ENCODE measurements at places on chromosomes 3 and 15.

DNA sequence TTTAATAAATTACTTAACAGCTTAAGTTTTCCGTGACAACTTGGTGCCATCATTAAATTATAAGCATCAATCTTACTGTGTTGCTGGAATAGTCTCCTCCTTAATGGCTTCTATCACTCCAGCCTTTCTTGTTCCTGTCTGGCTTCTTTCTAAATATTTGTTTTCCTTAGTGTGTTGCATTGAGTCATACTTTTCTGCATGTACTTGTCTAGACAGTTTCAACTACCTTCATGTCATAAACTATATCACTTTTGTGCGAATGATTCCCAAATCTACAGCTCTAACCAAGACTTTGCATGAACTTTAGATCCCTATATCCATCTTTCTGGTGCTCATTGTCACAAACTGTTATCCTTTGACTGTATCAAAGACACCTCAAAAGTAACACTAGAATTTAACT lies 78.4 kb downstream of the AKAP13 start:
- no peak for DNase-seq

DNA sequence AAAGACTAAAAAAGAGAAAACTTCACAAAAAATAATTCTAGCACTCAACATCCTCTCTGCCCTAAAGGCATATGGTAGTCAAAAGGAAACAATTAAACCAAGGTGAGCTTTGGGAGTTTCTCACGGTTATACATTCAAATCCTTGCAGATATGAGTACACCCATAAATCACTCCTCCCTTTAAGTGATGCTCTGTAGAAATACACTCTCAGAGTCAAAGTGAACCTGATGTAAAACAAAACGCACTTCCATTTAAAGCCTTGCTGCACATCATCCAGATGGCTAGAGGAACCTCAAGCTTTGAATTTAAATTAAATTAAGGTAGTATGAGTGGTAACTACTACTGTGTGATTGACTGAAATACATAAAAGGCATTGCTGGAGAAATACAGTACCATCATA lies 36.0 kb upstream of the AADAC start:
- DNase-seq, result no peak

- DNase-seq, result no peak
These were observed 187.8 kb downstream of the TUSC7 start for GRCh38 chr3:116897382-116897781.

DNA sequence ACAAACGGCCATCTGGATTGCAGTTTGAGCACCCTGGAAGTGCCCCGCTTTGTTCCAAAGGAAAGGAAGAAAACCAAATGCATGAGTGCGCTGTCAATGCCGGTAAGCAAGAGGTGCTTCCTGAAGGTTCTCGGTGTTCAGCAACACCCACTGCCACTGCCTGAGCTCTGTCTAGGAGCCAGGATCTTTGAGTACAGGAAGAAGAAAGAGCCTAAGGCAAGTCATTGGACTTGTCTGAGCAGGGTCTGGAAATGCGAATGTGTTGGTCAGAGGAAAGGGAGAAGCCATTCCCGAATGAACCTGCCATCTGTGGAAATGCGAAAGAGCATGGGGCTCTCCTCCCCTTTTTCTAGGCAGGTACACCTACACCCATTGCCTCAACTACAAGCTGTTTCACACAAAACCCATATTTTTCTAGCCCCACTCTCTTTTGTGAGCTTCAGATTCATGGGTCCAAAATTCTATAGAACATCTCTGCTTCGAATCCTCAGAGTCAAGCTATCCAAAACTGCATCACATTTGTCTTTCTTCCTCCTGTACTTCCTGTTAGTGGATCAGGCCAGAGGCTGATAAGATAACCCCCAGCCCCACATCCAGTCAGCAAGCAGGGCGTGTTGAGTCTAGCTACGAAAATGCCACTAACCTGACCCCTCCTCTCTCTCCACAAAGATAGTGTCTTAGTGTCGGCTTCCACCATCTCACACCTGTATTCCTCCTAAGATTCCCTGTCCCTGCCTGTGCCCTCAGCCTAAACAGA lies 55.6 kb upstream of the C15orf61 start:
- no peak for DNase-seq

DNA sequence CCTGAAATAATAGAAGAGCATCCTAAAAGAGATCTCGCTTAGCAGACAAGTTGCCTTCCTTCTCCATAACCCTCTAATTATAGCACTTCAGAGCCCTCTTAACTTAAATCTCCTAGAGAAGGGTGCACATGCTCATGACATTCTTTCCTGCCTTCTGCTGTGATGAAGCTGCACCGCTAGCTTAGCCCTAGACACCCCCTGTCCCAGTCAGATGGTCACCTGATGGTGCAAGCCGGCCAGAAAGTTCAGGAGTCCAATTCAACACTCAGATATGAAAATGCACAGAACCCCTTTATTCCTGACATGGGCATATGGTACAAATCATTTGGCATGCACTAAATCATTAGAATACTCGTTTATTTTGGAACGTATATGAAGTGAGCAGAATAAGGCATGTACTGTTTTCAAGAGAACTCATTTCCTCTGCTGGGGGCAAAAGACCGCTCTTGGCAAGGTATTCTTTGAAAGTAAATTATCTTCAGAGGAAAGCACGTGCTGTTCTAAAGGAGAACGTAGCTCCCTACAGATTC lies 420.4 kb upstream of the PROK2 start:
- DNase-seq, result no peak

- no peak for DNase-seq
These were observed 29.8 kb downstream of the NMNAT3 start for GRCh38 chr3:139647866-139648435.

DNA sequence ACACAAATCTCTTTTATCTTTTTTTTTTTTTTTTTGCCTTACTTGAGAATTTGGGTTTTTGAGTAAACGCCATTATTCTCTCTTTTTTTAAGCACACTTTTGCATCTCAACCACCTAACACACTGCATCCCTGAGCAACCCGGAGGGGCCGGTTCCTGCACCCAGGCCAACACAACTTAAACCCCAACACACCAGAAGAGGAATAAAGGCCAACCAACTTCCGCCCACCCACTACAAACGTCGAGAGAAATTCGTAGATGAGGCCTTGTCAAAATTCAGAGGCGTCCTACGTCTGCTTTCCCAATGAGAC lies 389 bp upstream of the CCNB2 start:
- peak; percentile 51 for DNase-seq

DNA sequence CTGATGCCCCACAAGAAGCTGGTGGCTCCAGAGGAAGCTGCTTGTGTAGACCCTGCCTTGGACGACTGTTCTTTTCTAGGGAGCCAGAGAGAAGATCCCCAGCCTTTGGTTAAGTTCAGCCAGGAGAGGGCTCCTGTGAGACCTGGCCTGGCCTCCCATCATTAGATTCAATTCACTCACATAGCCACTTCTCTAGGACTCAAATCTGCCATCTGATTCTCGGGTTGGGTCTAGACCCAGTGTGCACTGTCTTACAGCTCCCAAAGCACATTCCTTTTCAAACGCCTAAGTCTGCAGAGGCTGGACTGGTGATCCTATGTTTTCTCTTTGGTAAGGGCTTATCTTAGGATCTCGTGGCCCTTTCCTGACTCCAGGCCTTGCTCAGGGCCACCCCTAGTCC lies 81.7 kb upstream of the NPHP3 start:
- no peak for DNase-seq

GRCh38 chr3:124163689-124164088 lies 171.8 kb upstream of the ROPN1 start:
- no peak for DNase-seq

GRCh38 chr3:120198305-120198878 lies 86.6 kb downstream of the GPR156 start:
- DNase-seq, result no peak

DNA sequence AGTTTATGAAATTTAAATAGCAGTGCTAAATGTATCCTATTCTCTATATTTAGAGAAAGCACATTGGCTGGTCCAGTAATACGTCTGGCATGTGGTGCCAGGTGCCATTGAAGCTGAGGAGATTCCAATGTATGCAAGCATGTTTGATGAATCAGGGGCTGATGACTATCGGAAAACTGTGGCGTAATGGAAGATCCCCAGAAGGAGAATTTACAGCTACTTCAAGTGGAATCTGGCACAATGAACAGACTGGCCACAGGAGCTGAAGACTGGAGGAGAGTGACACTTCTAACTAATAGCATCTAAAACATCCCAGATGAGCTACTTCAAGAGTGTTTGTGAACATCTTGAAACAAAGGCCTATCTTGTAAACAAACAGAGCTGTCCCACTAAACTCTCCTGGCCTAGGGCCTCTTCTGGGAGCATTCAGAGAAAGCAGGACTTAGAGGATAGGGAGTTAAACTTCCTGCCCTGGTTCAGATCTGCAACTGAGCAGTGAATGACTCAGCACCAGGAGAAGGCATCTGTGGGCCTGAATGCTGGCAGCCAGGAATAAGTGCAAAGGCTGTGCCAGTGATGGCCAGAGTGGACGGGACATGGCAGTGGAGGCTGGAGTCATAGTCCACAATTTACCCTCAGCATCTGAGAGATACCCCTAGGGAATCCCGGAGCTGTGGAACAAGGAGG lies 15.2 kb upstream of the ACTC1 start:
- no peak for DNase-seq

DNA sequence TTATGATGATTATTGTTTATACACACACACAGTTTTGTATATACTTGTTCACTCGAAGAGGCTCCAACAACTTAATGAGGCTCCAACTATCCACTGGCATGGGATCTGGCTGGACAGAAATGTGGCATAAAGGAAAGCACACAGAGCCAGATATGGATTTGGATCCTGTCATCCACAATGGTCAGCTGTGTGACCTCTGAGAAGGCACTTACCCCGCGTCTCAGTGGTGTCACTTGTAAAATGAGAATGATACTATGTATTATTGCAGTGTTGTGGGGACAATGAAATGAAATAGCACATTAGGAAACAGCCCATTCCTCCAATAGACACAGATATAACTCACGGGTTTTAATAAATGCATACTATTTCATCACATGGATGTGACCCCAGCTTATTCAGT lies 42.2 kb downstream of the PDZRN3 start:
- no peak for DNase-seq

Measured in stimulated activated CD8-positive, alpha-beta memory T cell treated with anti-CD3 and anti-CD28 coated beads, Interleukin-4, amount 100 ng/mL, for 48 hours (primary cell).